ENCODE measurements at places on chromosomes 11 and 22.
A peak's percentile ranks its signal among the peaks of the same experiment; 100 is the strongest.

GRCh38 chr11:69009441-69010211, 3.4 kb downstream of the MRGPRF start:
- DNase-seq = no peak

DNA sequence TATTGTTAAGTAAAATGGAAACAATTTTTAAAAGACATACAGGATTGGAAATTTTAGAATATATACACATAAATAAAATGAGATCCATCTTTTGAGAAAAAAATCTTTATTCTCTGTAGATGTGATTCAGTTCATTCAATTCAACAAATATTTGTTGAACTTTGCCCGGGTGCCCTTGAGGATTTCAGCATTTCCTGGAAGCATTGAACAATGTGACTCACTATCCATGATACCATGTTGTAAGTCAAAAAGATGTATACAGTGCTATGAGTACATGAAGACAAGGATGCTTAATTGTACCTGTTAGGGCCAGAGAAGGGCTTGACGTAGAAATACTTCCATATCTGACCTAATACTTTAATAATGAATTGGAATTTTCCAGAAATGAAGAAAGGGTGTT, 353.7 kb downstream of the METTL15 start:
- DNase-seq = no peak

DNA sequence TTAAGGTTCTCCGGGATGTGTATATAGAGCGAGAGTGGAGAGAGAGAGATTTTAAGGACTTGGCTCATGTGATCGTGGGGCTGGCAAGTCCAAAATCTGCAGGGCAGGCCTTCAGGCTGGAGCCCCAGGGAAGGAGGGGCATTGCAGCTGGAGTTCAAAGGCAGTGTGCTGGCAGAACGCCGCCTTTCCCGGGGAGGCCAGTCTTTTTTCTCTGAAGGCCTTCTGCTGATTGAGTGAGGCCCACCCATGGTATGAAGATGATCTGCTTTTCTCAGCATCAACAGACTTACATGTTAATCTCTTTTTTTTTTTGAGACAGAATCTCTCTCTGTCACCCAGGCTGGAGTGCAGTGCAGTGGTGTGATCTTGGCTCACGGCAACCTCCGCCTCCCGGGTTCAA, 25.4 kb downstream of the FBLN1 start:
- DNase-seq = no peak

GRCh38 chr11:130213143-130213978, 53.8 kb downstream of the ST14 start:
- peak; percentile 62 for DNase-seq

GRCh38 chr22:46767249-46767985, 5.0 kb downstream of the TBC1D22A start:
- no peak for DNase-seq

GRCh38 chr22:19292458-19293230, 1.1 kb upstream of the CLTCL1 start:
- no peak for DNase-seq

DNA sequence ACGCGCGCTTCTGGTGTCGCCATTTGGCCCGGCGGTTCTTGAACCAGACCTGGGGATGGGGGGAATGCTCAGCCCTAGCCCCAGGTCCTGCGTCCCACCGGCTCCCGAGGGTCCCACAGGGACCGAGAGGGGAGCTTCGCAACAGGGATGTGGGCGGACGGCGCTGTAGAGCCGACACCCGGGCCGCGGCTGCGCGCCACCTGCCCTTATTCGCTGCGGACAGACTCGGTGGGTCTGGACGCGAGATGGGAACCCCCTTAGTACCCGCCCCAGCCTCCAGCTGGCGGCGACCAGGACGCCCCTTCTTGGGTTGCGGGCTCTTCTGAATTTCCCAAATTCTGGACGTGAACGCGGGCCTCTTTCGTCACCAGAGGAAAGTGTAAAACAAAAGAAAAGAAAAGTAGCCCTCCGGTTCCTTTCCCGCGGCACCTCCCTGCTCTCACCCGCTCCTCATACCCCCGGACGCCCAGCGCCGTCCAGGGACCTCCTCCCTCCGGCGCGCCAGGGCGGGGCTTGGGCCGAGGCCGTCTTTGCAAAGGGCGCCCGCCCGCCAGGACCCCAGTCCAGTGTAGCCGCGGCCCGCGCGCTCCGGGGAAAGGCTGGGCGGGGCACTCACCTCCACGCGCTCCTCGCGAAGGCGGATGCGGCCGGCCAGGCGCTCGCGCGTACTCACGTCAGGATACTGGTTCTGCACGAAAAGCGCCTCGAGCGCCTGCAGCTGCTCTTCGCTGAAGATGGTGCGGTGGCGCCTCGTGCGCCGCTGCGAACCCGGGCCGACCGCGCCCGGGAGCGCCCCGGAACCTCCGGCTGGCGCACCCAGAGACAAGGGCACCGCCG, 827 bp downstream of the GSC2 start:
- peak; percentile 18 for DNase-seq

- DNase-seq = no peak
Observed at GRCh38 chr11:75903276-75903675, 88.3 kb downstream of the UVRAG start.

GRCh38 chr11:20037396-20038153, 122.7 kb downstream of the DBX1 start:
- DNase-seq = no peak

DNA sequence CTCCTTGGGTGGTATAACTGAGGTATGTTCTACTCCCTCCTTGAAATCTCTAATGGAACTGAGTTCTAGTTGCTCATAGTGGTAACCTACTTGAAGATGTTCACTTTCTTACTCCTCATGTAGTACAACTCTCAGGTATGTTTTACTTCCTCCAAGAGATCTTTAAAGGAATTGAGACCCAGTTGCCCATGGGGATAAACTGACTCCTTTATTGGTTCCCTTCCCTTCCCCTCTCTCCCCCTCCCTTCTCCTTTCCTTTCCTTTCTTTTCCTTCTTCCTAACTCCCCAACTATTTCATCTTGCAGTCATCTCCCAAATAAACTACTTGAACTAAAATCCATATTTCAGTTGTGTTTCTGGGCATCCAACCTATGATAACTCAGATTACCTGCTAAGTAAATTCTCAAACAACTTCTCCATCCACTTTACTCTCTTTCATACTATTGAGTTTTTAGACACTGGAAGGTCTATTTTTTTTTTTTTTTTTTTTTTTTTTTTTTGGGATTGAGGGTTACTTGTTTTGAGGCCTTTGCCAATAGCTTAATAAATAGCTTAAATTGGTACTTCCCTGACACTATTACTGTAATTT, 7.9 kb upstream of the TRIM68 start:
- DNase-seq = no peak

GRCh38 chr11:79942090-79942489, 501.3 kb upstream of the TENM4 start:
- DNase-seq = no peak

DNA sequence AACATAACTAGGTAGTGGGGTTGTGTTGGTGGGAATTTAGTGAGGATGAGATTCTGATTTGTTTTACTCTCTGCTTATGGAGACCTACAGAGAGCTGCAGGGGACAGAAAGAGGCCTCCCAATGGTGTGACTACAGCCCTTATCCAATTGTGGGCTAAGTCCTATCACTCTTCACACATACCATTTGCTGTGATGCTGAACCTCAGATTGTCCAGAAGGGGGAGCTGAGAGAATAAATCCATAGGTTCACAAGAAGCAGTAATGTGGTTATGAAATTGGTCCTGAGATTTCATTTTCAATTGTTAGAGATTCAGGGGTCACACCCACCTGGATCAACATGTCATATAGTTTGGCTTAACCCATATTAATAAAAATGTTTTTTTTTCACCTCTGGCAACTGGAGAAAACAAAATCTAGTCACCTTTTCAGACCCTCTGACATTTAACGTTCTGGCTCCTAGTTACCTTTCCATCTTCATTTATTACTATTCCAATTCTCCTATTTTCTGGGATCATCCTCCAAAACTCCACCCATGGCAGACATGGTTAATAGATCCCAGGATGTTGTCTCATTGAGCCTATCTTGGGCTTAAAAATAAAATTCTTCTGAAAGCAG, 53.3 kb upstream of the PTPN5 start:
- DNase-seq = no peak

DNA sequence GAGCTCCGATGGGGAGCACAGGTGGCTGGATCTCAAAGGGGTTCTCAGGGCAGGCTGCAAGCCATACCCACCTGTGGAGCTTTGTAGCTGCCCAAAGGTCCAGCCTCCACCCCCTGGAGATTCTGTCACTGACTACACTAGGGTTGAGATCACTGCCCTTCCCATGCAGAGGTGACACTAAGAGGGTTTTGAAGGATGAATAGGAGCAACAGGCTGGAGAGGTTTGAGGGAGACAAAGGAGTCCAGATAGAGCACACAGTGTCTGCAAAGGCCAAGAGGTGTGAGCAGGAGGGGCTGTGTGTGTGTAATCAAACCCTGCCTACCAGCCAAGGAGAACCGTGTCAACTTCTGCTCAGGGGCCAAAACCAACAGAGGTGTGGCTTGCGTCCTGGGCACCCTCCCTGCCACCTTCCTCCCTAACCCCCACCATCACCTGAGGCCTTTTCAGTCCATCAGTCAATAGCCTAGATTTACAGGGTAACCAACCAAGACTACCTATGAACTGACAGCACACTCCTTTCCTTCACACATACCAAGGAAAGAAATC, 43.0 kb upstream of the WNT11 start:
- no peak for DNase-seq

GRCh38 chr11:65112546-65113360, 1.1 kb downstream of the TM7SF2 start:
- DNase-seq = peak; percentile 58
